ENCODE measurements at places on chromosomes 5 and 9. TPM values are rescaled to one million over a fixed set of nuclear protein-coding genes. Genes with fewer than 3 reads are reported as not detected.

DNA sequence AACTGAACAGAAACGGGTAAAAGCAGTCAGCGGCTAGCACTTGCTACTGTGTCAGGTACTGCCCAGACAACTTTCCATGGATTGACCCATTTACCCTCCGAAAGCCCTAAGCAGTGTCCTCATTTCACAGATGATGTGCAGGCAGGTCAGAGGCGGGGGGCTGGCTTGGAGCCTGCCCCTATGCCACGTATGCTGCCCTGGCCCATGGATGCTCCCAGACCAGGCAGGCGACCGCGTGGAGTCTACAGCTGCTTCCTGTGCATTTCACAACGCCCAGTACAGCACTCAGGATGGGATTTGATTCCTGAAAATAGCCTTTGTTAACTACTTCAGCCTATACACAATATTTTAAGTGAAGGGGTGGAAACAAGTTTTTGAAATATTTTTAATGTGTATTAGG lies 202.9 kb downstream of the NXNL2 start:
- DNase-seq = no peak

- no peak for DNase-seq
Measured at GRCh38 chr5:142819825-142820224, 49.6 kb downstream of the ARHGAP26 start.

- no peak for DNase-seq
Measured at GRCh38 chr5:57069115-57069835, 104.6 kb upstream of the GPBP1 start.

- DNase-seq = no peak
Measured at GRCh38 chr5:170297589-170298462, at the start of gene LCP2. Gene LCP2, minus strand, starts transcription at chr5:170297777. Its CDS starts 166 bp downstream, at chr5:170297611.

- DNase-seq = no peak
Measured at GRCh38 chr9:16693616-16694015, 176.9 kb downstream of the BNC2 start.

- DNase-seq = no peak
Measured at GRCh38 chr5:378301-378891, 56.9 kb downstream of the AHRR start.

GRCh38 chr5:146291421-146292074 lies 47.1 kb upstream of the POU4F3 start:
- no peak for DNase-seq

DNA sequence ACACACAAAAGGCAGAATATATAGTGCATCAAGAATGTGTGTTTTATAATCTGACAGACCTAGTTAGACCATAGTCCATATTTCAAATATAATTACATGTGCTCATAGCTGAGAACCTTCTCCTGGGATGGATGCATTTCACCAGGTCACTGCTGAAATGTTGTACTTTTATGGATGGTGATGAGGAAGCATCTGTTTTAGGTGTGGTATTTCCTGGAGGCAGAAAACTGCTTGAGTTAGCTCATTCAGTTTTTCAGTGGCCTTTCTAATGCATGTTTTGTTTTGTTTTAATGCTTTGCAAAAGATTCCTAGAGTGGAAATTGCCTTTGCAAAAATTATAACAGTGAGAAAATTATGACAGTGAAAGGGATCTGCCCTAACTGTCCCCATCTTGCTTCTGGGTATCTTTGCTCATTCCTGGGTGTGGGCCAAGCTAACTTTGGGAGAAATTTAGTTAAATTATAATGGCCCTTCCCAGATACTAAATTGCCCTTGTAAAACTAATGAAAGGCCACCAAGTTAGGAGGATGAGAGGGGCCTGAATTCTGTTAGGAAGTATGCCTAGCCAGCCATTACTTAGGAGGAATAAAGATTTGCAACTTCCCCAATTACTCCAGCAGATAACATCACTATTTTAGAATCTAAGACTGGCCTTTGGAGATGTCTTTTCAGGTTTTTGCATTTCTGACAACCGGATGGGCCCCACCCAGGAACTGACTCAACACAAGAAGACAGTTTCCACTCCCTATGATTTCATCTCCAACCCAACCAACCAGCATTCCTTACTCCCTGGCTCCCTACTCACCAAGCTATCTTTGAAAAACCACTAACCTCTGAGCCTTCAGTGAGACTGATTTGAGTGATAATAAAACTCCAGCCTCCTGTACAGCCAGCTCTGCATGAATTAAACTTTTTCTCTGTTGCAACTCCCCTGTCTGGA lies 7.0 kb upstream of the IL12B start:
- no peak for DNase-seq

GRCh38 chr5:104702212-104702611 lies 1139.6 kb upstream of the NUDT12 start:
- DNase-seq = no peak

GRCh38 chr9:116264361-116264760 lies 110.8 kb downstream of the PAPPA start:
- DNase-seq = no peak

- DNase-seq = no peak
Measured at GRCh38 chr5:2700876-2701275, 50.6 kb downstream of the IRX2 start.

- no peak for DNase-seq
Measured at GRCh38 chr9:134369416-134370212, 43.4 kb downstream of the RXRA start.

The ANKDD1B gene
- polyA plus RNA-seq = 3.8 TPM

The PTGS1 gene
- polyA plus RNA-seq = 5.6 TPM

The B4GALT7 gene
- polyA plus RNA-seq = 31.1 TPM

The PPIC gene
- 40.7 TPM for polyA plus RNA-seq

The ADGRV1 gene
- 10.9 TPM for polyA plus RNA-seq

The SLC2A6 gene
- 1.7 TPM for polyA plus RNA-seq

The OMD gene
- 3.7 TPM for polyA plus RNA-seq

The PCDHB10 gene
- polyA plus RNA-seq = 7.4 TPM

The PTPRD gene
- polyA plus RNA-seq = 114 TPM

The SLCO6A1 gene
- 0.16 TPM for polyA plus RNA-seq

The CNTLN gene
- 13.1 TPM for polyA plus RNA-seq

The CENPP gene
- polyA plus RNA-seq = 7.5 TPM

The PCDHGA12 gene
- 1.1 TPM for polyA plus RNA-seq
